Muscle of arm (tissue), 14 donors: ENCODE measurements at places on chromosomes 4 and X.

DNA sequence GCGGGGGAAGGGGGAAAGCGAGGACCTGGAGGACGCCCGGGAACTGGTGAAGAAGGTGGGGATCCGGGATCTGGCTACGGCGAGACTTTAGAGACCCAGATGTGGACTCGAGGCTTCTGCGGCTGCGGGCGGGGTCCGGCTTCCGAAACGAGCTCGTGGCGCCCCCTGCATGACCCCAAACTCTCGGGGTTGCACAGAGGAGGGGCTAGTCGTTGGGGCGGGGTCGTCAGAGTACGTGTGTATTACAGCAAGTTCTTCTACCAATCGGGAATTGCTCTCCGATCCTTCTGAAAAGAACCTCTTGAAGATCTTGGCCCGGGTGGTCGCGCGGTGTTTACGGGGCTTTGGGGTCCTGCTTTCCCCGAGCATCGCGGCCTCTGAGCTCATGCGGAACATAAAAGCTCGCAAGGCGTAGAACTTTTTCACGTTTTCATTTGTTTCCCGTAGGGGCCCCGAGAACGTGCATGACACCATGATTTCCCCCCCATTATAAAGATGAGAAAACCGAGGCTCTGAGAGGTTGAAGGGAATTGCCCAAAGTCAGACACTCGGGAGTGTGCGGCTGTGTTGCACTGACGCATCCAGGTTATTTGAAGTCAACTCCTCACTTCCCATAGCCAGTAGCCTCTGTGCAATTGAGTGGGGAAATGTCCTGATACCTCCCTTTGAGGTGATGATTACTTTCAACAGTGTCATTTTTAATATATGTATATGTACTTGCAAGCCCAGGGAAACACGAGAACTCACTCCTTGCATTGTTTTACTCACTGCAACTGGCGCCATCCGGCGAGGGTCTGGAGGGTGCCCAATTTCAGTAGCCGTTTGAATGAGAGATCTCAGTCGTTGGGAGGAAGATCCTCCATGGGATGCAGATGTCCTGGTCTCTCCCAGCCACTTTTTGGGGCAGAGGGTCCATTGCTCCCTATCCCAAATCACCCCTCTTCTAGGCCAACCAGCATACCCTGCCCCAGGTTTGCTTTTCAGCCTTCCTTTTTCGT, at the start of gene BEND4:
Gene BEND4 (minus strand): TSS at position 149 of the 998 bp plus-strand sequence. CDS start 512 bp downstream, outside the sequence.
- peak; percentile 9 for DNase-seq

DNA sequence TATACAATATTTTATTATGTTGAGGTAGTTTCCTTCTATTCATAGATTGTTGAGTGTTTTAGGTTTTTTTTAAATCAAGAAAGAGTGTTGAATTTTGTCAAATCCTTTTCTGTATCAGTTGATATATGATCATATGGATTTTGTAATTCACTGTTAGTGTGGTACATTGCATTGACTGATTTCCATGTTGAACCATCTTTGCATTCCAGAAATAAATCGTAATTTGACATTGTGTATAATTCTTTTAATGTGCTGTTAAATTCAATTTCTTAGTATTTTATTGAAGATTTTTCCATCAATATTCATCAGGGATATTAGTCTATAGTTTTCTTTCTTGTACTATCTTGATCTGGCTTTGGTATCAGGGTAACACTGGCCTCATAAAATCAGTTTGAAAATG, 103.8 kb downstream of the LRBA start:
- DNase-seq: no peak

DNA sequence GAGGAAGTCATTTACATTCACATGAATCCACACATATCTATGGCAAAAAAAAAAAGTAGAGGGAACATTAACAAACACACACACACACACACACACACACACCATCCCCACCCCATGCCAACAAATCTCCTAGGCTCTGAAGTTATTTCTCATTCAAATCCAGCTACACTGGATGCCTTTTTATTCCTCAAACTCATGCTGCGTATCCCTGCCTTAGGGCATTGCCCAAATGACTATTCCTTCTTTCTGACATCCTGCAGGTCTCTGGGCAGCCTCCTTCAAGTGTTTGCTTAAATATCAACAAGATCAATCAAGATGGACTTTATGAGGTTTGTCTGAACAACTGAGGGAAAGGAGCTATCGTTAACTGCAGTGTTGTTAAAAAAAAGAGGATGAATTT, 106.5 kb upstream of the FAM9A start:
- DNase-seq: no peak

GRCh38 chr4:96093563-96093962, 253.7 kb downstream of the PDHA2 start:
- DNase-seq: no peak

DNA sequence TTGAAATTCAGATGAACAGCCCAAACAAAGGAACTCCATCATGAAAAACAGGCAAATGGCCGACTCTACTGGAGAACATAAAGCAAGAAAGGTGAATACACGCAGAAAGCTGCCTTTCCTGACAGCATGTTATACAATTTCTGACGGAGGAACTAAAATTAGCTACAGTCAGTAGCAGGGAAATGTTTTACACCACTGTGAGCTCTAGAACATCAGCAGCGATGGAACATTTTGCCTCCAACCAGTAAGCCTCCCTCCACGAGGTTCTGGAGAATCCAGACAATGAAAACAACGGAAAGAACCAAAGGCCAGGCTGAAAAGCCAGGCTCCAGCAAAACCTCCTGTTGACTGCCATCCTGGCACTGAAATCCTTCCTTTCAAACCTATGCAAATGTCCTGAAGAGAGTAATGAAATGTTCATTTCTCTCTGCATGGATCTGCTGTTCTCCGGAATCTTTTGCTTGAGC, 78.9 kb downstream of the IRF2 start:
- DNase-seq: no peak

DNA sequence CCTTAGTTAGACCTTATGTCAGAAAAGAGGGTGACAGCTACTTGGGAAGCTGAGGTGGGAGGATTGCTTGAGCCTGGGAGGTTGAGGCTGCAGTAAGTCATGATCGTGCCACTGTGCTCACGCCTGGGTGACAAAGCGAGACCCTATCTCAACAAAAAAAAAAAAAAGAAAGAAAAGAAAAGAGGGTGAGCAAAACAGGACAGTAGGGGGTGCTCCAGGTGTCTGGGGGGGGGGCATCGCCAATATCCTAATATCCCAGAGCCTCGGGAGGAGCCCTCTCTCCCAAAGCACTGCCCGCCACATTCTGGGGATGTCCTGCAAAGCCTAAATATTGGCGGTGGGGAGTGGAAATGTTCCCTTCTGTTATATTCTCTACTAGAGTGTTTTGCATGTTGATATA, 120.9 kb upstream of the TBL1X start:
- no peak for DNase-seq

- DNase-seq: no peak
Measured at GRCh38 chr4:33831442-33832066, 2412.8 kb downstream of the ARAP2 start.

DNA sequence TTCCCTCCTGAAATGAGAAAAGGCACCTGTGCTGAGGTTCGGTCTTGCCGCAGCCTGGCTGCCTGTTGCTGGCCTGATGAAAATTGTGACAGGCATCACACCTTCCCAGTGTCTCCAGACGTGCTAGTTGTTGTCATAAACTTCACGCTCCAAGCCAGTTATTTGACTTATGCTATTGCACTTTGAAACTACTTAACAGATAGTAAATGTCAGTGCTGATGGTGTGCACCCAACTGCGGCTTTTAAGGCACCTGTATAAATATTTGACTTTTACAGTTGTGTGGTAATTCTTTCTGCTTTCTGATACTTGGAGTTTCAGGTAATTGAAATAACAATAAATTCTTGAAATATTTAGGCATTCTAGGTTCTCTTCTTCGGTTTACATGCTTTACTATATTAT, 1.8 kb downstream of the WWC2 start:
- no peak for DNase-seq

GRCh38 chr4:145130788-145131399, 32.8 kb downstream of the ABCE1 start:
- no peak for DNase-seq

DNA sequence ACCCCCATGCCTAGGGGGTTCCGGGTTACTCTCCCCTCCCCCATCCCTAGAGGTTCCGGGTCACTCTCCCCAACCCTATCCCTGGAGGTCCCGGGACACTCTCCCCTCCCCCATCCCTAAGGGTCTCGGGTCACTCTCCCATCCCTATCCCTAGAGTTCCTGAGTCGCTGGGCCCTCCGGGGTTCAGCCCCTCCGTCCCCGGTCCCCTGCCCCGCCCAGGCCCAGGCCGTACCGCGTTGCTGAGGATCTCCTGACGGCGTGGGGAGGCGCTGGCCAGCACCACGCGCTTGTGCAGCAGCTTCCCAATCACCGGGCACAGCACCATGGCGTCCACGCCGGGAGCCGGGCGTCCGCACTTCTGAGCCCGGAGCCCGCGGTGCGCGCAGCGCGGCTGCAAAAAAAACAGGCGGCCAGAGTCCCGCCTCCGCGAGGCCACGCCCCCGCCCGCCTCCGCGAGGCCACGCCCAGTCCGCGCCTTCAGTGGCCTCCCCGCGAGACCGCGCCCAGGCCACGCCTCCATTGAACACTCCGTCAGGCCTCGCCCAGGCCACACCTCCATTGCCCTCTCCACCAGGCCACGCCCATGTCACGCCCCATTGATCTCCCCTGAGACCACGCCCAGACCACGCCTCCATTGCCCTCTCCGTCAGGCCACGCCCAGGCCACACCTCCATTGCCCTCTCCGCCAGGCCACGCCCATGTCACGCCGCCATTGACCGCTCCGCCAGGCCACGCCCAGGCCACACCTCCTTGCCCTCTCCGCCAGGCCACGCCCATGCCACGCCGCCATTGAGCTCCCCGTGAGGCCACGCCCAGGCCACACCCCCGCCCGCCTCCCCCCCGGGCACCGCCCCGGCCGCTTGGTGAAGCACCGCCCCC, at the start of gene ASMTL:
Gene ASMTL (minus strand): TSS at position 394 of the 879 bp plus-strand sequence. CDS start 69 bp downstream, at position 325.
- DNase-seq: peak; percentile 99

DNA sequence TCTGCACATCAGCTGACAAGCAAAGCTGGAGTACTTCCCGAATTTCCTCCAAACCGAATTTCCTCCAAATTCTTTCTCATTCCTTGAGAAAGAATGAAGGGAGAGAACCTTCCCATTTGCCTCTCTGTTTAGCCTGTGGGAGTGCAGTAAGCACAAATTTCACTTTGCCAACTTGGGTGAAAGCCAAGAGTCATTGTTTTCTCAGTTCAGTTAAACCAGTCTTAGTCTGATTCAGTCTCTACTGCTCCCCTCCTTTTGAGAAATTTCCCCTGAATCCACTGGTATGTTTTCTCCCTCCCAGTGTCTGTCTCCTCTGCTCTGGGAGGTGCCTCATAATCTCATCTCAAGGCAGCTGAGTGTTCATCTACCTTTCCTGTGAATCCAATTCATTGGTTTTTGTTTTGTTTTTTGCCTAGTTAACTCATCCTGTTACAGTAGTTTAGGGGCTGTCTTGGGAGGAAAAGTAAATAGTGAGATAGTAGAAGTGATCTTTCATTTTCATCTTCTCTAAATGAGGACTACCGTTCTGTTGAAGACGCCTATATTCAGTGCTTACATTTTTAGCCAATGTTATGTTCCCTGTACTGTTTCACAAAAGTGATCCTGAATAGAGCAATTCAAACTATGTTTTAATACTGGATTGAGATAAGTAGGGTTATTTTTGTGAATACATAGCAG, 49.0 kb downstream of the SYTL5 start:
- DNase-seq: peak; percentile 3

DNA sequence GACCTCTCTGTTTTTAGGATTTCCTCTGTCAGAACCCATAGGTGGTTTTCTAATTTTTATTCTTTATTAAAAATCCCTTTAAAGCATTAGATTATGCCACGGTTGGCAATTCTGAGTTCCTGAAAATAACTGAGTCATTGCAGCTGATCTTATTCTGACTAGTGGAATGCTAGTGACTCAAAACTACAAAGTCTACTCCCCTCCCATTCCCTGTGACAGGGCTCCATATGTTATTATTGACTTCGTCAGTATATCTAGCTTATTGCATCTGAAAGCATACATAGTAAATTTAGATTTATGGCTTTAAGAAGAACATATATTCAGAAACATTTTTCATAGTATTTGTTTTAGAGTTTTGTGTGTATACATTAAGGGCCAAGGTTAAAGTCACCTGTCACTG, 38.5 kb downstream of the HERC3 start:
- no peak for DNase-seq

DNA sequence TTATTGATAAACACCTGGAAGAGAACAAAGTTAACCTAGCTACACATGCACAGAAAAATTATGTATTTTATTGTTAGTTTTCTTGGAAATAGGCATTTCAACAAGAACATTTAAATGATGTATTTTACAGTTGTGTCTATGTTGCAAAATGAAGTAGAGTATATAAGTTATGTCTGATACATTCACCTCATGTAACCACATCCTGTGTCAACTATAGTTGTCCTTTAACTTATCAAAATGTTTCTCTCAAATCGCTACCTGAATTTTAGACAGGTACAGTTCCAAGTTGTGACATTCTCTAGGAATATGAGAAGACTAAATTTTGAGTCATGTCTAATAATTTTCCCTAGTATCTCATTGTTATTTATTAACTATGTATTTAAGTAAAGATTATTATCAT, 27.2 kb upstream of the TNIP3 start:
- no peak for DNase-seq

DNA sequence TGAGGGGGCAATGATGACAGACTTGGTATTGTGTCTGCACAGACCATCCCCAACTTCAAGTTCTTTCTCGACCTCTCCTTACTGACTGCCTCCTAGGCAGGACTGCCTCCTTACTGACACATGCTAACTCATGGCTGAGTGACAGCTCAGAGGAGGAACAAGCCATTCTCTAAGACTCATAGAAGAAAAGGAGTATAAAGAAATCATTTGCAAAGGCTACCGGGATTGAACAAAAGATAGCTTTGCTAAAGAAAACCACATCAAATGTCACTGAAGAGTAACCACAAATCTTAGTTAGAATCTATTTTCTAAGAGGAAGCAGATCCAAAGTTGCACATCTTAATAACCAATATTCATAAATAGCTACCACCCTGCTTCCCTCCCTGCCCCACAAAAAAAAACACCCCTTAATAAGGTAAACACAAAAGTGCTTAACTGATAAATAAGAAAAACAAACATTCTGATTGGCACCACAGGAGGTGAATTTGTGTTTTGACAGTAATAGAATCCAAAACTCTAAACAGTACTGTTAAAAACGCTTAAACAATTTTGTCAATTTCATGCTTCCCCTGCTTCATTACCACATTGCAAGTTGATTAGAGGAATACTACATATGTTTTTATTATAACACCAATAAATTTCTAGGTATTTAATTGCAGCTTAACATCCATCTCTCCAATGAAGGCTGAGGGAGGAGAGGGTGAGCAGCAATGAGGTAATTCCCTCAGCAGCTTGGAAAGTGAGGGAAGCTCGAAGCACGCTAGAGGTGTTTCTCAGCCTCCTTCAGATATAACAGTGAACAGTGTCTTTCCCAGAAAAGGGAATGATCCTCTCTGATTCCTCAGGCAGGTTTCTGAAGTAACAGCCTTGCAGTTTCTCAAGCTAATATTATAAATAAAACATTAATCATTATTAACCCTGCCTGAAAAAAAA, 160.0 kb downstream of the HNRNPD start:
- DNase-seq: no peak

- peak; percentile 30 for DNase-seq
Measured at GRCh38 chr4:5361968-5362367, 310.7 kb downstream of the STK32B start.

- DNase-seq: no peak
Measured at GRCh38 chrX:68868316-68868715, 39.5 kb downstream of the EFNB1 start.
